ENCODE measurements at places on chromosomes 5 and 9.

- DNase-seq: no peak
Measured at GRCh38 chr5:22938362-22938761, 85.2 kb upstream of the CDH12 start.

GRCh38 chr5:1447671-1448361, 2.6 kb upstream of the SLC6A3 start:
- DNase-seq: no peak

- DNase-seq: no peak
Measured at GRCh38 chr9:130305381-130305780, 39.8 kb downstream of the HMCN2 start.

DNA sequence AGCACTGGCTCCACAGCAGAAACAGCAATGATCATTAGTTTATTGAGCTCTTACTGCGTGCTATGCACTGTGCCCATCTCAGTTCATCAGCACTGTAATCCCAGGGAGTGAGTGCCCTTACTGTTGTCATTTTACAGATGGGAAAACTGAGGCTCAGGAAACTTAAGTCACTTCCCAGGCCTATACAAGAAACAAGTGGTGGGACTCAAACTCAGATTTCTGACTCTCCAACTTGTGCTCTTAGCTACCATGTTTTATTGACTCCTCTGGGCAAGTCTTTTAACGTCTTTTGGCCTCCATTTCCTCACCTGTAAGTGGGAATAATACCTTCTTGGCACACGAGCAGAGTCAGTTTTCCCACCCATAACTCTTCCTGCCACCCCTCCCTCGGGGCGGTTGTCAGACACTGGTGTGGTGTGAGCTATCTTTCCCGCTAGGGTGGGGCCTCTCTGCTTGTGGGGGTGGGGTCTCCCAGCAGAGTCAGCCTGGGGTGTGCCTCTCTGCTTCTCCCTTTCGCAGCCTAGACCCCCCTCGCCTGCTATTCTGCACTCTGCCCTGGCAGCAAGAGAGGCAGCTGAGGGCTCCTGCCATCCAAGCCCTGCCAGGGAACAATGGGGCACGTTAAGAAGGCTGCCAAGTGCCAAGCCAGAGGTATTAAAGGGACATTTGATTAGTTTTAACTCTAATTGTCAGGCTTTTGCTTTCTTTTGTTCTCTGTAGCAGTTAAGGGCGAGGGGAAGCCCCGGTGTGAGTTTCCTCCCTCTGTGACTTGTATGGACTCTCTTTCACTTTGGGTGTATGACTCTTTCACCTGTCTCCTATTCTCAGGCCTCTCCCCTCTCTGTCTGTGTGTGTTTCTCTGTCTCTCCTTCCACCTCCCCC, 12.1 kb downstream of the GALNT10 start:
- no peak for DNase-seq

DNA sequence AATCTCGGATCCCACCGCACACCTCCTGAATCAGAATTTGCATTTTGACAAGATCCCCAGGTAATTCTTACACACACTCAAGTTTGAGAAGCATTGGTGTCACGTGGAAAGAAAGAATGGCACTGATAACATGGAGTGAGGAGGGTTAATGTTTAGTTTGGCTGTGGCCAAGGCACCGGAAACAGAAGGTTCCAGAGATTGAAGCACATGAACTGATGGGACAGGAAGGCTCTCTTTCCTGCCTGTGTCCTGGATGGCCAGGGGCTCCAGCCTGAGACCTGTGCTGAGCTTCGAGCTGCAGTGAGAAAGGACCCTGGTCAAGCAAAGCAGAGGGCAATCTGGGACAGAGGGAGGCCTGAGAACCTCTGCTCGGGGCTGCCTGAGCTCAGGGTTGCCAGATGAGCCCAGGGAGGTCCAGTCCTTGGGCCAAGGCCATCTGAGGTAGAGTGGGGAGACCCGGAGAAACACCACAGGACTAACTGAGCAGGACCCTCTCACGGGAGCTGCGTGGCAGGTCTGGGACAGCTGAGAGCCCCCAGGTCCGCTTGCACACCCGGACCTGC, 27.3 kb downstream of the AFAP1L1 start:
- no peak for DNase-seq

- DNase-seq: no peak
Measured at GRCh38 chr9:104911032-104911607, 16.8 kb downstream of the ABCA1 start.

GRCh38 chr9:75188756-75189155, 100.4 kb downstream of the OSTF1 start:
- no peak for DNase-seq

DNA sequence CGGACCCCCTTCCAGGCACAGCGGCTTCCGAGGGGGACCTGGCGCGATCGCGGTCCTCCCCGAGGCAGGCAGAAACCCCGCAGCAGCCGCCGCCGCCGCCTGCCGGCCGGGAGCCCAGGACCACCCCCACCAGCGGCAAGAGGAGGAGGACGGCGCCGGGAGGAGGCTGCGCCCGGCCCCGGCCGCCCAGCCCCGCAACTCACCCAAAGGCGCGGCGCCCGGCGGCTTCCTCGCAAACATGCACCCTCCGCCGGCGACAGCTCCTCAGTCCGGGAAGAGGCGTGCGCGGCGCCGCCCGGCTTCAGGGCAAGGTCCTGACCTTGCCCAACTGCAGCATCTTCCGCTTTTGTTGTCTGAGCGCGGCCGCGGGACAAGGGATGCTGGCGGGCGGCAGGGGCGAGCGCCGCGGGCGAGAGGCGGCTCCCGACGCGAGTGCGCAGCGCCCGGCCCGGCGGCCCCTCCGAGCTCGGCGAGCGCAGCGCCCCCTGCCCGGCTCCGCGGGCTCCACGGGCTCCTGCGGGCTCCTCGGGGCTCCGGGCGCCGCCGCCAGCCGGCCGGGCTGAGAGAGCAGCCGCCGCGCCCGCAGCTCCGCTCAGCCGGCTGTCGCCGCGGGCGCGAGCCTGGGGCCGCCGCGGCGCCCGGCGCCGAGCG, 507 bp downstream of the CTNND2 start:
- DNase-seq: no peak

- DNase-seq: no peak
Measured at GRCh38 chr5:60055168-60055567, 161.6 kb upstream of the PDE4D start.

GRCh38 chr5:176881021-176881749, 18.0 kb downstream of the HK3 start:
- no peak for DNase-seq

DNA sequence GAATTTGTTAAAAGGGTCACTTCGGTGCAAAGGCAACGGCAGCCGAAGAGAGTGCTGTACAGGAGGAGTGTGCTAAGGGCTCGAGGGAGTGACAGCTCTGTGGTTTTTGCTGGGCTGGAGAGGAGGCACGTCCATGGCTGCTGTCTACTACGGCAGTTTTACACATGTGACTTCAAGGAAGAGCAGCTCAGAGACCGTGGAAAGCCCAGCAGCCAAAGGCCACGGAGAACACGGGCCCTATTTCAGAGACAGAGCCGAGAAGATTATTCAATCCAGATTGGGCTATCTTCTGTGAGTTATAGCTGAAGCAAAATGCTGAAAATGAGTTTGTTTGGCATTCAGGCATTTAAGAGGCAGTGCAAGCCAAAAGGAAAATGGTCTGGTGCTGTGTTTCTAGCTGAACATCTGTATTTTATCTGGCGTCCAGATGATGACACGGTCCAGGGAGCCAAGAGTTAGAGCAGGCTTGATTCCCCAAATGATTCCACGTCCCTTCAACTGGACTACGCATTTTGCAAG, 96.4 kb downstream of the RFK start:
- DNase-seq: no peak

DNA sequence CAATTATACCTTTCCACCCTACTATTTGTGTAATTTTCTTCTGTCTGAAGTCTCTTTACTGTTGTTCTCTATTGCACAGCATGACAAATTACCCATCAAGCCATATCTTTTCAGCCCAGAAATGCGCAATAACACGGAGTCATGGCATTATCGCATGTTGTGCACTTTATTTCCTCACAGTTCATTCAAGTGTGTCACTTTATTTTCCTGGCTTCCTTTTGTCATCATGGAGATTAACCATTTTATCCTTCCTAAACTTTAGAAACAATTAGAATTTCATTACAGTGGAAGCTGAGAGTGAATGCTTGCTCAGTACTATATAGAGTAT, 41.3 kb upstream of the MEF2C start:
- DNase-seq: peak; percentile 2

DNA sequence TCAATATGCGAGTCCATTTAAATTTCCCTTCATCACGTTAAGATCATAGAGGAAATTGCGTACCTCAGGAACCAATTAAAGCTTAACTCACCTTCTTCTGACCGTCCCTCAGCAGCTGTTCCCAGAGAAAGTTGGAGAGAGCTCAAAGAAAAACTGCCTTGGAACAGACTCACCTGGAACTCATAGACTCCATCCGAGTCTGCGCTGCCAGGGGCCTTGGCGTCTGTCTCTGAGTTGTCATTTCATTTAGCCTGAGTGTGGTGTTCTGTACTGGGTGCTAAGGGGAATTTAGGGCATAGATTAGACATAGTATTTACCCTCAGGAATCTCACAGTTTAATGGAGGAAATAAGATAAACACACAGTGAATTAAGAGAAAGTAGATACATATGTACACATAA, 892.7 kb downstream of the TLE1 start:
- no peak for DNase-seq

GRCh38 chr9:96137671-96138429, 164.1 kb downstream of the HSD17B3 start:
- DNase-seq: no peak

DNA sequence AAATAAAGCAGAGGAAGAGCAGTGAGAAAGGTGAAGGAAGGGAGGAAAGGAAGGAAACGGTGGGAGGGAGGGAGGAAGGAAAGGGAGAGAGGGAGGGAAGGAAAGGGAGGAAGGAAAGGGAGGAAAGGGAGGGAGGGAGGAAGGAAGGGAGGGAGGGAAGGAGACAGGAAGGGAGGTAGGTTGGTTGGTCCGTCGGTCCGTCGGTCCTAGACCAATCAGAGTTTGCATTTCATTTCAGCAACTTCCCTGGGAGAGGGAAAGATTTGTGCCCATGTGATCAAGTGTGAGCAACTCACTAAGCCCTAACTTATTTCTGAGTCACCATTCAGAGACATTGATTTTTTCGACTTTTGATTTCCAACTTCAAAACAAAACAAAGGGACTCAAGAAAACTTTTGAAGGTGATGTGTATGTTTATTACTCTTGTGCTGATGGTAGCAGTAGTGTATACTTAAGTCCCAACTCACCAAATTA, 18.8 kb downstream of the NANS start:
- no peak for DNase-seq

DNA sequence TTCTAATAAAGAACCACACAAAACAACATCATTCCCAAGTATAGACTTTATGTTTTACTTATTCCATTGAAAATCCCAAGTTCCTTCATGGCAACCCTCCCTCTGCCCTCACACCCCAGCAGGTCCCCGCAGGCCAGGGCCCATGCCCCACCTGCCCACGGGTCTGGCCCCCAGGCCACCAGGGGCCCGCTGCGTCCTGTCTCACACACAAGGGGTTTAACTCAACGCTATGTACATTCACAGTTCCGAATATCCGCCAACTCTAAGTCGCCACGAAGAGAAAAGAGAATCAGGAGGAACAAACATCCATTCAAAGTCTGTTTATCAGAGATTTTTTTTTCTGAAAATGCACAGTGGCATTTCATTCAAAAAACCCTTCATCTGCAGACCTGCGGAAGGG, 16.2 kb upstream of the SLC6A3 start:
- DNase-seq: no peak

DNA sequence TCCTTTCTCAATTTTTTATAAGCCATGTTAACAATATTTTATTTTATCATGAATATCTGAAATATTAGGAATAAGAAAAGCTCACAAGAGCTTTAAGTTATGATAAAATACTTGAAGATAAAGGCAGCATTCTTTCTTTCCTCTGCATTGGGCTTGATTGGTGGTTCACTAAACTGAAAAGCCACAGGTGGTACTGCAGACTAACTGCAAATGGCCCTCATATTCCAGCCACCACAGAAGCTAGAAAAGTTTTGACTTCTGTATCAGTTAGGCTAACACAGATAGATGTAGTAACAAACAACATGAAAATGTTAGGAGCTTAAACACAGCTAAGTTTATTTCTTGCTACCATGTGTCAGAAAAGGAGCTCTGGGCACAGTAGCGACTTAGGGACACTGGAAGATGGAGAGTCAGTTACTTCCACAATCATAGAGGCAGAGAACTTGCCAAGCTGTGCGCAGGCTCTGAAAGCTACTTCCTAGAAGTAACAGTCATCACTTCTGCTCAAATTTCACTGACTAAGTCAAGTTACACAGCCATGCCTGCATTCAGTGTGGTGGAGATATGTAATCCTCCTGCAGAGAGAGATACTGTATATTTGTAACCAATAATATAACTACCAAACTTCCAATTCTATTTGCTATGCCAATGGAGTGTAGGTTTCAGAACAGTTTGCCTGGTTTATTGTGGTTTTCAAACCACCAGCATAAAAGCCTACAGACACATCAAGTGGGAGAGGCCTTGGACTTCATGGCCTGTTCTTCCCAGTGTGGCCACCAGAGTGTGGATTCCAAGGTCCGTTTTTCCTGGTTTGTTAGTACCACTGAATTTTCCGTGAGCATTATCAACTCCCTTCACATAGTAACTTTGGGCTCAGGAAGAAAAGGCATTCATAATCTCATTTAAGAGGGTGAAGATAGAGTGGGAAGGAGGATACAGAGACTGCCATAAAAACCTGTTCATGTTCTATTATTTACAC, 268.3 kb downstream of the PJA2 start:
- DNase-seq: no peak

- DNase-seq: peak; percentile 90
Measured at GRCh38 chr5:119578937-119579336, 50.4 kb upstream of the FAM170A start.

DNA sequence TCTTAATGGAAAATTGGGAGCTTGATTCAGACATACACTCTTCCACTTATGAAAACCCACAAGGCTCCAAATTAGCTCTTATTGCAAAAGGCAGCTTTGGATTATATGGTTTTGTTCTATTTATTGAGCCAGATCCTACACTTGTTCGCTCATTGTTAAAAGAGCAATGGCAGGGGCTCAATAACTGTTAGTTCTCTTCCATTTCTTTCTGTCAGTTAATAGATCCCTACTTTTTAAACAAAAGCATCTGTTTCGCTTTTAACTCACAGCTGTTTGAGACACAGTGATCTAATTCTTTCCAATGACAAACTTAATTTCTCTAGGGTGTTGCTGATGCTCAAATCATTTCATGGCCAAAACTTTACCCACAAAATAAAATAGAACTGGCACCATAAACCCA, 11.7 kb downstream of the C5 start:
- DNase-seq: no peak

DNA sequence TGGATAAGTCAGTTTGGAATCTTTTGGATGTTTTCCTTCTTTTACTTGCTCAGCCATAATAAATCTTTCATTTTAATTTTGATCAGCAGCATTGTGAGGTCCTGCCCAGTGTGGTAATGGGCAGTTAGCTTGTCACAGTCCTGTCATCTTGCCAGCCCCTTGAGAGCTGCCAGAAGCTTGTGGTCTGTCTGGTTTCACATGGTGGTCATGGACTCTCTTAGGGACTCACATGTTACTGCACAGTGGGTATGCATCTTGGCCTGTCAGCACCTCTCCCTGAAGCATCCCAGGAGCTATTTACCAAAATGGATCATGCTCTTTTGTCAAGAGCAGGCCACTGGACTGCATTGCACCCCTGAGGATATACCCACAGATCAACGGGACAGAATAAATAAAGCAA, 60.3 kb downstream of the DAPK1 start:
- no peak for DNase-seq
